Thyroid gland (tissue), 4 donors: ENCODE measurements at places on chromosomes 2 and 18. TPM values are rescaled to one million over a fixed set of nuclear protein-coding genes. Genes with fewer than 3 reads are reported as not detected.
A peak's percentile ranks its signal among the peaks of the same experiment; 100 is the strongest.

DNA sequence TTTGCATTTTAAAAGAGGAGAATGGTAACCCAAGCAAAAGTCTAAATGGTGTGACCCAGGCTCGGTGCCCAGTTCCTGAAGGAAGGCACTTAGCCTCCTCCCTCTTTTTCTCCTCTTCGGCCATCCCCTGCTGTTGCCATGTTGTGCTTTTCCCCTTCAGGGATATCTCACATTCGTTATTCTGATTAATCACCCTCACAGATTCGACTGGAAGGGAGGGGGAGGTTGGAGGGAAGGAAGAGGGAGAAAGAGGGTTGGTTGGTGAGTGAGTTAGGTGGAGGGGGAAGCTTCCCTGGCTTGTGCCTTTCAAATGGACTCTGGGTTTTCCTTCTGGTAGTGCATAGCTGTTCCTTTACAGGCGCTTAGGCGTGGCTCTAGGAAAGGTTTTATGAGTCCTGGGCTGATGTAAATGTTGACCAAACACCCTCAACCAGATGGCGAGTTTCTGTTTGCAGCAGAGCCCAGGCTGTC is 39.0 kb upstream of the LYPD6B start:
- DNase-seq: no peak
- no peaks in the 10 kb centered on the region for H3K27me3 ChIP-seq
- no peaks in the 10 kb centered on the region for H3K4me1 ChIP-seq
- no peak overlapping the region for H3K27ac ChIP-seq

- H3K4me1 ChIP-seq: peaks cover 10% of the 10 kb centered on the region
- peak; percentile 25 for DNase-seq
- H3K27me3 ChIP-seq: no peaks in the 10 kb centered on the region
- no peaks in the 10 kb centered on the region for H3K36me3 ChIP-seq
- H3K27ac ChIP-seq: no peak overlapping the region
Observed at GRCh38 chr2:71561441-71562267, 108.3 kb downstream of the DYSF start.

DNA sequence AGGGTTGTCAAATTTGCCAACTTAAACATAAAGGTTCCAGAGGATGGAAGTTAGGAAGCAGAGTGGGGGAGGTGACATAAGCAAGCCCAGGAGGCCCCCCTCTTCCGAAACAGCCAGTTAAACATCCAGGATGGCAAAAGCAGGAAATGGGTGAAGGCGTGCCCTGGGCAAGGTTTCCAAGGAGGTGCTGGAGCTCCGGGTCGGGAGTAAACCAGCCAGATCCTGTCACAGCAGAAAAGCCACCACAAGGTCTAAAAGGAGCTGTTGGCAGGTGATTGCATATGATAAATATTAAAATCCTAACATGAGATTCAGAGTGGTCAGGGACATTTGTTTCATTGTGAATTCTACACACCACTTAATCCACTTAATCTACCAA is 572.2 kb upstream of the SALL3 start:
- H3K36me3 ChIP-seq: no peaks in the 10 kb centered on the region
- no peak for DNase-seq
- no peak overlapping the region for H3K4me3 ChIP-seq
- H3K4me1 ChIP-seq: no peaks in the 10 kb centered on the region

DNA sequence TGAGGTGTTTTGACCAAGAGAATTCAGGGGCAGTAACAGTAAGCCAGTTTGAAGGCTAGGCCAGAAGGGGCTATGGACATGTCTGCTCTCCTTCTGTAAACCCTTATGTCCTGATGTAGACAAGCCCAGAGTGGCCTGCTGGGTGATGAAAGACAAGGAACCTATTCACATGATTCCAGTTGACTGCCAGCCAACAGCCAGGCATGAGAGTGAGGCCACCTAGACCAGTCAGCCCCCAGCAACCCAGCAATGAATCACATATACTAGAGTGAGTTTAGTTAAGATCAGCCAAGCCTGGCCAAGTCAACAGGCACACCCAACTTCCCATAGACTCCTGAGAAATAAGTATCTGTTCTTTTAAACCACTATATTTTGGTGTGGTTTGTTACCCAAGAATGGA is 1889.7 kb upstream of the CELF4 start:
- no peaks in the 10 kb centered on the region for H3K36me3 ChIP-seq
- no peak overlapping the region for H3K4me3 ChIP-seq
- peaks cover 3% of the 10 kb centered on the region for H3K4me1 ChIP-seq
- peak; percentile 76 for DNase-seq
- H3K27me3 ChIP-seq: no peaks in the 10 kb centered on the region
- H3K27ac ChIP-seq: peak overlapping the region; percentile 1

DNA sequence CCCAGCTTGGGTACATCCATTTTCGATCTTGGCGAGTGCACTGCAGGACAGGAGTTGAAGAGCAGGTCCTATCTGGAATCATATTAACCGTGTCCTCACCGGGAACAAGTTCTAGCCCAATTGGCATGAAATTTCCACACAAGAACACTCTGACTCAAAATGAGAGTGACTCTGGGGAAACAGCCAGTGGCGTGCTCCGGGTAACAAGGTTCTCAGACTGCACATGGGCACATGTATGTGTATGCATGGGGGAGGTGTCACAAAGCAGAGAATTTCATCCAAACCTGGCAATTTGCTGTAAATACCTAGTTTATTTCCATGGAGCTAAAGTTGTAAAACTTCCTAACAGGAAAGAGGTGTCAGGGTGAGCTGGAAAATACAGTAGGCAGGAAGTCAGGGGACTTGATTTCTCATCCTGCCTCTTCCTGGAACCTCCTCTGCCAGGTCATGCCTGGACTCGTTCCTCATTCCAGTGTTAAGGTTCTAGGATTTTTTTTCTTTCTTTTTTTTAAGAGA is 1.7 kb downstream of the TUBB6 start:
- H3K4me1 ChIP-seq: peaks cover 9% of the 10 kb centered on the region
- DNase-seq: no peak
- H3K27ac ChIP-seq: peak overlapping the region; percentile 74
- H3K36me3 ChIP-seq: peaks cover 12% of the 10 kb centered on the region
- H3K27me3 ChIP-seq: no peaks in the 10 kb centered on the region

DNA sequence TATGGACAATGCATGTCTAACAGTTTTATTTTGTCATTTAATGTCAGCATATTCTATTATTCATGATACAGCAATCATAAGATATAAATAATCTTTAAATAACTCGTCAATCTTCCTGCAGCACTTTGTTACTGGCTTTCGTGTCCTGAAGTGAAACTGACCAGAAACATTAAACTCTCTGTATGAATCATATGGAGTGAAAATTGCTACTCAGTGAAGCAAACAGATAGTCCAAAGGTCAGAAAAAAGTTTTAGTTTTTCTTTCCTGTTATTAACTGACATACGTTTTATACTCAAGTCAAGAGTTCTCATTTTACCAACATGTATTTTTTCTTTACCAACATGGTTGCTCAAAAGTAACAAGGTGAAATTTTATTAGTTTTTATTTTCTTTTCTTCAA is 106.8 kb upstream of the GALNT5 start:
- H3K36me3 ChIP-seq: no peaks in the 10 kb centered on the region
- DNase-seq: no peak
- no peaks in the 10 kb centered on the region for H3K4me1 ChIP-seq
- H3K27me3 ChIP-seq: no peaks in the 10 kb centered on the region
- H3K4me3 ChIP-seq: no peak overlapping the region

- H3K4me1 ChIP-seq: peaks cover 5% of the 10 kb centered on the region
- no peaks in the 10 kb centered on the region for H3K36me3 ChIP-seq
- no peak for DNase-seq
- no peaks in the 10 kb centered on the region for H3K27me3 ChIP-seq
- H3K4me3 ChIP-seq: no peak overlapping the region
- no peak overlapping the region for H3K27ac ChIP-seq
Observed at GRCh38 chr2:69715964-69716363, 26.0 kb upstream of the ANXA4 start.

GRCh38 chr2:155815851-155816250 is 516.7 kb downstream of the NR4A2 start:
- no peaks in the 10 kb centered on the region for H3K36me3 ChIP-seq
- H3K27ac ChIP-seq: no peak overlapping the region
- no peak for DNase-seq
- H3K27me3 ChIP-seq: no peaks in the 10 kb centered on the region
- no peak overlapping the region for H3K4me3 ChIP-seq

GRCh38 chr2:125559186-125559585 is 1096.8 kb upstream of the GYPC start:
- DNase-seq: no peak
- no peaks in the 10 kb centered on the region for H3K36me3 ChIP-seq
- no peak overlapping the region for H3K4me3 ChIP-seq
- no peak overlapping the region for H3K27ac ChIP-seq

The C1QL2 gene
- not detected for total RNA-seq

The SERPINB11 gene
- not detected for total RNA-seq

The POU3F3 gene
- total RNA-seq: 0.22 TPM

The EHBP1 gene
- 49.9 TPM for total RNA-seq
